Right kidney (tissue), 9 donors: ENCODE measurements at places on chromosomes 7 and 10.
A peak's percentile ranks its signal among the peaks of the same experiment; 100 is the strongest.

- no peak for DNase-seq
Measured at GRCh38 chr7:123004931-123005330, 9.4 kb upstream of the TAS2R16 start.

GRCh38 chr7:45573661-45574415 lies at the start of gene ADCY1:
TSS of gene ADCY1 (plus strand) at chr7:45574368. CDS start at chr7:45574544, 176 bp downstream.
- DNase-seq, result peak; percentile 64

DNA sequence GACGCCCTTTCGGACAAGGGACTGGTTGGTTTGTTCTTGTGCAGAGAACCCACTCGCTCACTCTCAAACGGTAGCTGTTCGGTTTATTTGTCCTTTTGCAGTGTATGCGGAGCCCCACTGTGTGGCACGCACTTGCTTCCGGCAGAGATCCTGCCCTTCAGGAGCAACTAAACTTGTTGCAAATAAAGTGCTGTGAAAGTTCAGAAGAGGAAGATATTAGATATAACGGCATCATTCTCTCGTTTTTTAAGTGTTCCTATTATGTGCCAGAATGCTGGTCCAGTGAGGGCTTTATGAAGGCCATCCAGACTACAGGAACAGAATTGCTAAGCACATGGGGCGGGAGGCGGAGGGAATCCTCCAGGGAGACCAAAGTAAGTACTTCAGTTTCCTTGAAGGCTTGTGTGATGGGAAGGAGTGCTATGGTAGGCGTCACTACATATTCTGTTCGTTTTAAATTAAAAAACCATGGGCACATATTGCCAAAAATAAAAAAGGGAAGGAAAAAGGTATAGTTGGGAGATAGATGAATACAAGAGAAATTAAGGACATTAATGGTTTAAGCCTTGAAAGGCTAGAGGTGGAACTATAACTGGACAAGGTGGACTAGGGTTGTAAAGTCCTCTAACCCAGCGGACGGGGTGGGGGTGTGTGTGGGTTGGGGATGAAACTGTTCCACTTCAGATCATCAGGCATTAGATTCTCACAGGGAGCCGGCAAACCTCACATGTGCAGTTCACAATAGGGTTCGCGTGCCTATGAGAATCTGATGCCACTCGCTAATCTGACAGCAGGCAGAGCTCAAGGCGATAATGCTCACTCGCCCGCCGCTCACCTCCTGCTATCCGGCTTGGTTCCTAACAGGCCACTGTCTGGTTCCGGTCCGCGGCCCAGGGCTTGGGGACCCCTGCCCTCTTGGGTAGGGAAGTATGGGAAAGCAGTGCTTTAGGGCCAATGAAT lies 704 bp upstream of the ERLIN1 start:
- peak; percentile 4 for DNase-seq

DNA sequence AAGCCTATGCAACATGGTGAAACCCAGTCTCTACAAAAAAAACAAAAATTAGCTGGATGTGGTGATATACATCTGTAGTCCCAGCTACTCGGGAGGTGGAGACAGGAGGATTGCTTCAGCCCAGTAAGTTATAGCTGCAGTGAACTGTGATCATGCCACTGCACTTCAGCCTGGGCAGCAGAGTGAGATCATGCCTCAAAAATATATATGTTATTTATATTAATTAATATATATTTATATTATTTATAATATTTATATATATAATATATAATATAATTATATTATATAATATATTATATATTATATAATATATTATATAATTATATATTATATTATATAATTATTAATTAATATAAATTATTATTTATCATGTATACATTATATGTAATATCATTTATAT lies 1158.4 kb upstream of the AUTS2 start:
- no peak for DNase-seq

DNA sequence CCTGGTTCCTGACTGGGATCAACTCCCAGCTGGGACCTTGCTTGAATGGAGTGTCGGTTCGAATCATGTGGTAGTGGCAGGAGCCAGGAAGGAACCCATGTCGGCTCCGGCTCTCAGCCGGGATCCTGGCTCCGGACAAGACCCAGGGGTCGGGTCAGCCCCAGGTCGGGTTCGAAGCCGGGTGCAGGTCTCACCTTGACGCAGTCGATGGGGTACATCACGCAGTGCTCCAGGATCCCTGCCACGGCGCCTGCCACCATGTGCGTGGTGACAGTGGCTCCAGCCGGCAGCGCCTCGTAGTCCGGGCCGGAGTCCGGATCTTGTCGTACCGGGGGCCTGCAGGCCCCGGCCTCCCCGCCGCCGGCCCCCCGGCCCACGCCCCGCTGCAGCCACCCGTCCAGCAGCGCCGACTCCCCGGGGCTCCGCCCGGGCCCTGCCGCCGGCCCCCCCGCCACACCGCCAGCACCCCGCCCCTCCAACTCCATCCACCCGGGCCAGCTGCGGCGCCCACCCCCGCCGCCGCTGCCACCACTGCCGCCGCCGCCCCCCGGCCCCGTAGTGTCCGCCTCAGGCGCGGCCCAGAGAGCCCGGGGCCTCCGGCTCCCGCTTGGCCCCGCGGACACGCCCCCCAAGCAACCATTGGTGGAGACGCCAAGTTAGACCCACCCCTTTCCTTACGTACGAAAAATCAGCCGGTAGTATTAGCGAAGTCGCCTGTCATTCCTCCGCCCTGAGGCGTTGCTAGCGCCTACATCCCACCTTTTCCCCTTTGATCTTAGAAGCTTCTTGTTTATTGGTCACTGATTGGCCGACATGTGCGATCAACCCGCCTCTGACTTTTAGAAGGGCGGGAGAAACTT lies at the start of gene SLC25A28:
SLC25A28 (minus strand) TSS at position 589 of the 860 bp plus-strand sequence; CDS start at position 485, 104 bp downstream.
- peak; percentile 50 for DNase-seq

DNA sequence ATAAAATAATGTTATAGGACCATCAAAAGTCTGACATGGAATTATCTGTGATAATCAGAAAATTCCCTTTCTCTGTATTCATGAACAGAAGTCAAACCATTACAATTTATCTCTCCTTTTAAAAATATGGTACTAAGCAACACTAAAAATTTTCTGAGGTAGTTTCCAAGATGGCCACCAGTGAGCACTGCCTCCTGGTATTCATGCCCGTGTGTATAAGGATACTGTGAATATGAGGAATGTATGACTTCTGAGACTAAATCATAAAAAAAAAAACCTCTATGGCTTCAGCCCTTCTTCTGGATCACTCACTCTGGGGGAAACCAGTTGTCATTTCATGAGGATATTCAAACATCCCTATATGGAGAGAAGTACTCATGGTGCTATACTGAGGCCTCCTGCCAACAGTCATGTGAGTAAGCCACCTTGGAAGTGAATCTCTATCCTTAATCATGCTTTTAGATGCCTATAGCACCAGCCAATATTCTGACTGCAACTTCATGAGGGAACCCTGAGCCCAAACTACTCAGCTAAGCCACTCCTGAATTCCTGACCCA lies 41.1 kb downstream of the SIRT1 start:
- no peak for DNase-seq

GRCh38 chr10:76398043-76398710 lies 966.8 kb downstream of the LRMDA start:
- no peak for DNase-seq

DNA sequence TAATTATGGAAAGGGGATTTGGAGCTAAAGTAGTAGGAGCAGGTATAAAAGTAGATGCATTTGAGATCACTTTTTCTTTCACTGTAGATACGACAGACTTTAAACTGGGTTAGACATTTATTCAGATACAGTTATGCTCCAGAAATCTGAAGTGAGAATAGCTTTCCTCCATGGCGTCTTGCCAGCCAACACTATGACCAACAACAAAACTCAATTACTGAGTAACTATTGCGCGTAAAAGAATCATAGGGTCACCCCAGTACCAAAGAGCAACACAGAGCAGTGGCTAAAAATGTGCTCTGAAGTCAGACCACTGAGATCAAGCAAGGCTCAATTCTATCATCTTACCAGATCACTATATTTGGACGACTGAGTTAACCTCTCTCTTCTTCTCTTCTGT lies 262.5 kb upstream of the SORCS1 start:
- DNase-seq, result no peak

- DNase-seq, result peak; percentile 6
Measured at GRCh38 chr7:135978624-135979023, 1.5 kb upstream of the MTPN start.

GRCh38 chr7:66790196-66790595 lies 49.7 kb downstream of the RABGEF1 start:
- no peak for DNase-seq

- no peak for DNase-seq
Measured at GRCh38 chr10:110323503-110323902, 18.8 kb upstream of the SMNDC1 start.

DNA sequence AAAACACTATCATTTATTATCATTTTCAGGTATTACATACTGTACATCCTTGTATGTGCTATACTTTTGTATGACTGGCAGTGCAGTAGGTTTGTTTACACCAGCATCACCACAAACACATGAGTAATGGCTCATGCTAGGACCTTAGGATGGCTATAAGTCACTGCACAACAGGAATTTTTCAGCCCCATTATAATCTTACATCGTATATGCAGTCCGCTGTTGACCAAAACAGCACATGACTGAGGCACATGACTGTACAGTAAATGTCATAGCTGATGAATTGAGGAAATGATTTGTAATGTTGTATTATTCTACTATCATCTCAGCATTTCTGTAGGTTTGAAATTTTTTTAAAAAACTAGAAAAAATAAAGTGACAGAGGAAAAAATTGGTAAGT lies 38.6 kb downstream of the BPGM start:
- no peak for DNase-seq

GRCh38 chr10:129771991-129772431 lies 192.1 kb downstream of the EBF3 start:
- no peak for DNase-seq

DNA sequence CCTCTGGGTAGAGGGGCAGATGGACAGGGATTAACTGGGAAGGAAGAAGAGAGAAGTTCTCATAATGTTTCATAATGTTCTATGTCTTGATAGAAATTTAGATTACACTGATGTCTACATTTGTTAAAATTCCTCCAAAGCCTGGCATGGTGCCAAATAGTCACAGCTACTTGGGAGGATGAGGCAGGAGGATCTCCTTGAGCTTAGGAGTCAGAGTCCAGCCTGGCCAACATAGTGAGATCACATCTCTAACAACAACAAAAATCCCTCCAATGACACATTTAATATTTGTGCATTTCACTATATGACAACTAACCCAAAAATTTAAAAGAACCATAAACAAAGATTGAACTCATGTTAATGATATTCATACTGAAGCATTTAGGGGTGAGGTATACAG lies 33.0 kb upstream of the PPP1R3C start:
- no peak for DNase-seq

DNA sequence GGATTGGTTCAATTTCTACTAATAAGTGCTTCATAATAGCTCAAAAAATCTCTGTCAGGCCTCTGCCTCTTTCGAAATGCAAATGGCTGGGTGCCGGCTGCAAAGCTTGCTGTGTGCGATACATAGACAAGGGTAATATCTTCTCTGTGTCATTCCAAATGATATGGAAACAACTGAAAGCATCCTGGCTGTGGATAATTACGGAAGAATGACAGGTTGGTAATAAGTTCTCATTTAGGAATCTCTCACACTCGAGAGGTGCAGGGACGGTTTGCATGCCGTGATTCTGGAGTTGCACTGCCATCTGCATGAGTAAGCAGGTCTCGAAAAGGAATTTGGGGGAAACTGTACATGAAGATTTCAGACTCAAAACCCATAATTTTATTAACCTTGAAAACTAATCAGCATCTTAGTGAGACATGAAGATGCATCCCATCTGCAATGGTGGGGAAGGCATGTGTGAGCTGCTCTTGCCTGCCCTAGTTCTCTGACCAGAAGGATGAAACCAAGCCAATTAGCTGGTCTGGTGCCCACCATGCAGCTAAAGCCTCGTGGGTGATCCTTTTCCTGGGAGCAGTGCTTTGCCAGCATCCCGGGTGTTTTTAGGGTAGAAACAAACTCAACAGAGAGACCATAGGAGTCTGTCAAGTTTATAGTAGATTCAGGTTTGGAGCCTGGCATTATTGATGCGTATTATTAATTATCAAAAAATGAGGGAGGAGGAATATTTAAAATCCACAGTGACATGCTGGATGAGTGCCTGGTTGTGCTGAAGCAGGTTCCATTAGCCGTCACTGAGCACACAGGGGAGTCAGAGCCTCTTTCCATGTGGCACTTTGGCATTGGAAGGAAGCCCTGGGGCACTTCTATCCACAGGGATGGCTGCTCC lies 503.6 kb upstream of the MGMT start:
- DNase-seq, result no peak

DNA sequence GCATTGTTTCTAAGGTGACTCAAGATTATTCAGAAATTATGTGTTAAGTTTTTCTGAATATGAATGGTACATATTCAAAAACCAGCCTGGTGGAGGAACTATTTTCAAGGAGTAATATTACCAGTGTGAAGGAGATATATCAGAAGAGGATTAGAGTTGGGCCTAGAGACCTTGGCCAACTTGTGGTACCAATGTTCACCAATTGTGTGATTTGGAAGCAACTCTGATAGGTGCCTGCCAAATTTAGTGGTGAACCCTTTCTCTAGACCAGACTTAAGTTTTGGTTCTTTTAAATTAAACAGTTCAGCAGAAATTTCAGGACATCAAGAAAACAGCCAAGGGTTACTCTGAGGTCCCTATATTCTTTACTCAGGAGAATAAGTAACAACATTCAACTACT lies 88.6 kb downstream of the RNLS start:
- no peak for DNase-seq

GRCh38 chr7:120030876-120031275 lies 242.1 kb upstream of the KCND2 start:
- DNase-seq, result no peak

GRCh38 chr7:120539321-120539720 lies 266.3 kb downstream of the KCND2 start:
- no peak for DNase-seq

DNA sequence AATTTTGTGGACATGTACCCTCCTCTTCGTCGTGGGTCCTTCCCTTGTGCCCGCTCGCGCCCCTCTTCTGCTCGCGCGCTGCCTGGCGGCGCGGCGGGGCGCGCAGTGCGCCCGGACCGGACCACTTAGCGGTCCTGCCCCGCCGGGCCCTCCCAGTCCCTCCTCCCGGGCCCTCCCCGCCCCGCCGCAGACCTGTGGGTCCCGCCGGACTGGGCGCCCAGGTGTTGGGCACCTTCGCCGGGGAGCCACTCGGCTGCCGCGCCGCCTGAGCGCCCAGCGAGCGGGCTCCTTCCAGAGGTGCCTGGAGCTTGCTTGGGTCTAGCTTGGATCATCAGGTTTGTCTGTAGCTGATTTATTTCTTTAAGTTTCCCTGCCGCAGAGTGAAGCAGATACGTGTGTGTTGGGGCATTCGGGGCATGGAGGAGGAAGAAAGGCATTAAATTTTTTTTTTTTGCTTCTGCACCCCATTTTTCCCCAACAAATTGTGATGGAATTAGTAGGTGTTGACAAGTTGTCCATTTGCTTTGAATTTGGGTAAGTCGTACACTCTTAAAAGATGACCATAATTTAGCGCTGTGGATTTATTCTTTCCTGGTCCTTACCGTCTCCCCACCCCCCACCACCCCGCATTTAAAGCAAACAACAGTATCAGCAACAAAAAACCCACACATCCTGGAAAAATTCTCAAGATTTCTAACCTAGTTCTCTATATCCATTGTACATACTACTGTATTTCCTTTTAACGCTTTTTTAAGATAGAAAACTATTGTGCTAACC lies 905 bp downstream of the C1GALT1 start:
- DNase-seq, result no peak
